Activated CD8-positive, alpha-beta memory T cell treated with anti-CD3 and anti-CD28 coated beads for 1 hour (primary cell): ENCODE measurements at places on chromosomes 7 and 10.

DNA sequence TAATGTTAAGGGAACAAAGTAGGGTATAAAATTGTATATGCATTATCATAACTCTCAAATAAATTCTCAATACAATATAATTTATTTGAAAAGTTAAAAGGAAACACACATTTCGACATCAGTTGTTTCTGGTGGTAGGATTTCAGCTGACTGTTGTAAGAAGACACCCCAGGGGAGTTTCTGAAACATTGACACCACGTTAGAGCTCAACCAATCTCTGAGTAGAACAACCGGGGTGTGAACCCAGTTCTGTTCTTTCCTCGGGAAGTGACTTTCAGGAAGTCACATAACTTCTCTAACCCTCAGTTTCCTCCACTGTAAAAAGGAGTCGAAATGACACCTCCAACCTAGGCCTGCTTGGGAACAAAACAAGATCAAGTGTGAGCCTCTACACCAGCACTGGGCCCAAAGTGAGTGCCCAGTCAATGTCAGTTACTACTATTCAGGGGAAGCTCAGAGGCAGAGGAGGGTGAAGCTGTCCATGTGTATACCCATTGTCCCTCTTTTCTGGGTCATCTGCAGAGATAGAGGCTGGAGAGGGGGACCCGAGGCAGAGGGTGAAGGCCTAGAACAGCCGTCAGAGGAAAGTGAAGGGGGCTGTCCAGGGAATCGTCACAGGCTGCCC is 67.1 kb downstream of the AOAH start:
- no peak for DNase-seq

DNA sequence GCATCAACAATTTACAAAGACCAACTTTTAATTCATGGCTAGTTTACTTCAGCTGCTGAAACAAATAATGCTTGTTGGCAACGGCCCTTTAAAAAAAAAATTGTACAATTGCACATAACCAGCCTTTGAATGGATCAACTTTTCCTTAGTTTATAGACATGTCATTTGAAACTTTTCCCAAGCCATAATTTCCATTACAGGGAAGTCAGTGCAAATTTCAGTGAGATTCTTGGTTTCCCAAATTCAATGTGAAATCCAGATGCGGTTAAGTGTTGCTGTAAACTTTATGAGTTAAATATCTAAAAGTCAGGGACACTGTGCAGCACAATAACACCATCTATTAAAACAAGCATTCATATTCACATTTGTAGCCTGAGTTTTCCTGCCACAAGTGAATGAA is 182.2 kb downstream of the JAZF1 start:
- no peak for DNase-seq

DNA sequence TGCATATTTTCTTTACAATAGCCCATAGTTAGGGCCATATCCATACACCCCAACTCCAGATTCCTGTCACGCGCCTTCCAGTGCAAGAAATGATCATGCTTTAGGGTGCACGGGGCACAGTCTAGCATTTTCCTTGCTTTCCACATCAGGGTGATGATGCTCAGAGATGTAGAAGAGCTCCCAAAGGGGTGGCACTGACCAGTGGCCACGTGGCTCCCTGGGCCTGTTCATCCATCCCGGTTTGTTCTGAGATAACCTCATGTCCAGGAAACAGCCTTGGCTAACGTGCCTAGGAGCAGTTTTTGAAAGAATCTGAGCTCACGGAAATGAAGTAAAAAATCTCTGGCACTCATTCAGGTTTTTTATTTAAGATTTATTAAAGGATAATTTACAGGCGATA is 139.3 kb downstream of the GALNT17 start:
- no peak for DNase-seq

DNA sequence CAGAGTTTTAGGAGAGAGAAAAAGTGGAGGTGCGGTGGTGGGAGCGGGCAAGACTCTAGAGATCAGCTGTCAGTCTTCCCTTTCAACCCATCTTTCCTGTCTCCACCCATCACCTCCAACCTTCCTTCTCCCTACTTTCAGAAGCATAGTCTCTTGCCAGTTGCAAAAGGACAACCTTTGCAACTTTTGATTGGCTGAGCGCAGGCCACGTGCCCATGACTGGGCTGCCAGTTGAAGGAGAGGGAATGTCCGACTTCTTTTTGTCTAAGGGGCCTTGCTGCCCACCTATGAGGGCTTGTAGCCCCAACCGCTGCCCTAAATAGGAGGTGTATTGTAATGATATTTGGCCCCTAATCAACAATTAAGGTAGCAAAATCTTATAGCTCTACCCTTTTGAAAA is 12.6 kb downstream of the CYP26A1 start:
- no peak for DNase-seq

DNA sequence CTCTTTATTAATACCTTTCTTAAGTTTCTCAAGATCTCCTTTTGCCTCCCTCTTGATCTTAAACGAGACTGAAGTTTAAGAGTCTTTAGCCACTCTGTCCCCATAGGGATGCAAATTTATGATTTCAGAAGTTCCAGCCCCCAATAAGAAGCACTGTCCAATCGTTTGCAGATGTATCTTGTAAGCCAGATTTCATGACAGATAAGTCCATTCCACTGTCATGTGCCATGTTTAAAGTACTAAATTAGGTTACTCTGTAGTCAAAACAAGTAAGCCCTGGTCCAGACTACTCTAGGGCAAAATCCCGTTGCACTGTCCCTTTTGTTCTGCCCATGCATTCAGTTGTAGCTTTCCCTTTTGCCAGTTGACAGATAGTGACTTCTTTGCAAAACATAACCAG is 157.2 kb upstream of the KAT6B start:
- no peak for DNase-seq

DNA sequence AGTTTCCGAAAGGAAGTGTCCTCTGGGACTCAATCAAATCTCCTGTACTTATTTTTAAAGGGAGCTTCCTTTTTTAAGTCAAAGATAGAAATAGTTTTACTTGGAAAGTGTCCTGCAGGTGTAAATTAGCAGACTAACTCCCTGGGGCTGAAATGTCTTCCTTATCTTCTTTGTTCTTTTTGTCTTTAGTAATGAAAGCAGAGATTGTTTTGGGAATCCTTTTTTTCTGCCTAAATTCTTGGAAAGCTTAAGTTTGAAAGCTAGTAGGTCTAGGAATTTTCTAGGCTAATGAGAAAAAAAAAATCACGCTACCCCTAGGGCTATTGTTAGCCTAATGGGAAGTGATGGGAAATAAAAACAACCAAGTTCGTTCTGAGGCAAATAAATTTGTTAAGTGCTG is 139.1 kb upstream of the CSTF2T start:
- no peak for DNase-seq

DNA sequence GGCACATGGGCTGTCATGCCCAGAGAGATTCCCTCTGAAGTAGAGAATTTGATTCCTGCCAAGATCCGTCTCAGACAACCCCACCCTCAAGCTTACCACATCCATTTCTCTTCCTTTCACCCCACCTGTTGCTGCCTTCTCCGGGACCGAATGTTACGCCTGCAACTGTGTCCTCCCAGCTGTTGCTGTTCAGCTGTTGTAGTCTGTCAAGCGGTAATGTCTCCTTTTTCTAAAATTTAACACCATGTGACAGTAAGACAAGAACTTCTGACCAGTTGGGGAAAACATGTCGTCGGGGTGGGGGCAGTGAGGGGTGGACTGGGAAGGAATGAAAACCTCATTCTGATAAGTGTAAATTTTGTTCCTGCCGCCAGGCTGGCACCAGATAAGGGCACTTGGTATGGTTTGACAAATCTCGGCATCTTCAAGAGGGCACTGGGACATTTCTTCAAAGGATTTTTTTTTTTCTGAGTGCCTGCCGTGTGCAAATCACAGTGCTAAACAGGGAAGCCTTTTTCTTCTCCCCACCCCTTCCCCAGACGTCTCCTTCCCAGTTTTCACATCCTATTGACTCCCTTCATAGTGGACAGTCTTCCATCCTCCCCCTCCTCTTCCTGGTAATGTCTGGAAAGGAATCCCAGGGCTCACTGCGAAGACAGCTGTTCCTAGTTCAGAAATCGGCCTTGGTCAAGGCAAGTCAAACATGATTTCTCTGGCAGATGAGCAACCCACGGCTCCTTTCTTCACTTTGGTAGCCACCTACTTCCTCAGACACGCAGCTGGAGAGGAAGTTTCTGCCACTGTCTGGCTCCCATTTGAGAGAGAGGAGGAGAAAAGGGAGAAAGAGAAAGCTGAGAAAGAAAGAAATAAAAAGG is 5.0 kb upstream of the CELF2 start:
- DNase-seq, result no peak

- DNase-seq, result no peak
These were observed 36.6 kb downstream of the POR start for GRCh38 chr7:75951506-75951905.

DNA sequence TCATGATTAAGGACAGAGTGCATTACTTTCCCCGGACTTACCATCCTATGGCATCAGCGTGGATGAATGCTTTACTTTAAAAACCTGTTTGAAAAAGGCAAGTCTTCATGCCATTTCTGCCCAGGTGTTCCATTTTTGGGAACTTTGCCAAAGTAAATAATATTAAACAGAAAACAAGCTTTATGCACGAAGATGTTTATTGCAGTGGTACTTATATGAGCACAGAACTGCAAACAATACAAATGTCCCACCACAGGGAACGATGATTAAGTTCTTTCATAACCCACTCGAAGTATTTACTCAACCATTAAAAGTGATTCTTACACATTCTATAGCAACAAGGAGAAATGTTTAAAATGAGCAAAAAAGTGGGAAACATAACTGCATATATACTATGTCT is 109.7 kb upstream of the GDF10 start:
- DNase-seq, result no peak

- no peak for DNase-seq
These were observed 151.5 kb downstream of the GRID1 start for GRCh38 chr10:86215046-86215445.

- DNase-seq, result no peak
These were observed 4.0 kb downstream of the VSTM4 start for GRCh38 chr10:49111320-49111698.

- no peak for DNase-seq
These were observed 3.5 kb upstream of the BPGM start for GRCh38 chr7:134643131-134643530.

DNA sequence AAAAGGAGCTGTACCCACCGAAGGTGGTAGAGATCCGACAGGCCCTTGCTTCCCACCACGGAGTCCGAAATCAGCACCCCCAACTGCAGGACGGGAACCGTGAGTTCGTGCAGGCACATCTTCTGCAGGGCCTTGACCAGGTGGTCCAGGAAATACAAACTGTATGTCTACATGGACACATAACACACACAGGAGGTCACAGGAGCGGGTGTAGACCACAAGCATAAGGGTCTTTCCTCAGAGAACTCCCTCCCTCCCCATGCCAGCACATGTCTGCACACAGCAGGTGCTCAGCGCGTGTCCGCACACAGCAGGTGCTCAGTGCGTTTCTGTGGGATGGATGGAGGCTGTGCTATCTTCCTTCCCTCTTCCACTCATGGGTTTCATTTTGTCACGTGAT is 69.7 kb downstream of the CFAP46 start:
- no peak for DNase-seq

DNA sequence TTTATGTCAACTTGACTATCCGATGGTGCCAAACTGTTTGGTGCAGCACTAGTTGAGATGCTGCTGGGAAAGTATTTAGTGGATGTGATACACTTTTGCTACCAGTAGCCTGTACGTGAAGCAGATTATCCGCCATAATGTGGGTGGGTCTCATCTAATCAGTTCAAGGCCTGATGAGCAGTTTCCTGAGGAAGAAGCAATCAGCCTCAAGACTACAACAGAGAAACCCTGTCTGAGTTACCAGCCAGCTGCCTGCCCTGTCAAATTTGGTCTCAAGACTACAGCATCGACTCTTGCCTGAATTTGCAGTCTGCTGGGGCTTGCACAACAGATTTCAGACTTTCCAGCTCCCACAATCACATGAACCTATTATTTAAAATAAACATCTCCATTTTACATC is 10.9 kb upstream of the RBP3 start:
- DNase-seq, result no peak

DNA sequence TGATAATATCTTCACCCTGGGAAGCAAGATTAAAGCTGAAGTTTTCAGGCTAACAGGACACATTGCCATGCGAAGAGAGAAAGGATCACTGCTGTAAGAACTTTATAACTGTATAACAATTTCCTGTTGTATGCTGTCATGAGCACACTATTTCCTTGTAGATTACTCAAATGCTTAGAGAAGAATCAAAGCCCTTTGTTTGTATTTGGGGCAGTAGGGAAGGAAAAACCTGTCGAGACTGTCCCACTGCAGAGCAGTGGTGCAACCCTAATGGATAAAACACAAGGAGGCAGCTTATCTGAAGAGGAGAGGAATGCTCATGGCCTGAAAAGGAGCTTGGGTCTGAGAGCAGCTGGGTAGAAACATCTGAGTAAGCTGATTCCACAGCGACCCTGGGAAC is 327.7 kb upstream of the NPSR1 start:
- no peak for DNase-seq

- no peak for DNase-seq
These were observed 451.0 kb upstream of the ADARB2 start for GRCh38 chr10:2188371-2188770.

DNA sequence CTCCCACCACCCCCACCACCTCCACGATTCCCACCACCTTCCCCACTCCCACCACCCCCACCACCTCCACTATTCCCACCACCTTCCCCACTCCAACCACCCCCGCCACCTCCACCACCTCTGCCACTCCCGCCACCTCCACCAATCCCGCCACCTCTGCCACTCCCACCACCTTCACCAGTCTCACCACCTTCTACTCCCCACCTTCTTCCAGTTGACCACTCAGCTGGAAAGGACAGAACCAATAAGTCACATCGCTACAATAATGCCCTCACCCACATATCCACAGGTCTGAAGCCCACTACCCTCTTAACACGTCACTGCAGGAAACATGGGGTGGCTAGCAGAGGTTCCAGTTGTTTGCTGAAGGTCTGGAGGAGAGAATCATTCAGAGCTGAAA is 93.5 kb upstream of the PAX2 start:
- DNase-seq, result no peak

GRCh38 chr7:30906014-30906413 is 5.6 kb upstream of the AQP1 start:
- DNase-seq, result no peak

- no peak for DNase-seq
These were observed 1.1 kb upstream of the PPP1R9A start for GRCh38 chr7:94906065-94906851.

DNA sequence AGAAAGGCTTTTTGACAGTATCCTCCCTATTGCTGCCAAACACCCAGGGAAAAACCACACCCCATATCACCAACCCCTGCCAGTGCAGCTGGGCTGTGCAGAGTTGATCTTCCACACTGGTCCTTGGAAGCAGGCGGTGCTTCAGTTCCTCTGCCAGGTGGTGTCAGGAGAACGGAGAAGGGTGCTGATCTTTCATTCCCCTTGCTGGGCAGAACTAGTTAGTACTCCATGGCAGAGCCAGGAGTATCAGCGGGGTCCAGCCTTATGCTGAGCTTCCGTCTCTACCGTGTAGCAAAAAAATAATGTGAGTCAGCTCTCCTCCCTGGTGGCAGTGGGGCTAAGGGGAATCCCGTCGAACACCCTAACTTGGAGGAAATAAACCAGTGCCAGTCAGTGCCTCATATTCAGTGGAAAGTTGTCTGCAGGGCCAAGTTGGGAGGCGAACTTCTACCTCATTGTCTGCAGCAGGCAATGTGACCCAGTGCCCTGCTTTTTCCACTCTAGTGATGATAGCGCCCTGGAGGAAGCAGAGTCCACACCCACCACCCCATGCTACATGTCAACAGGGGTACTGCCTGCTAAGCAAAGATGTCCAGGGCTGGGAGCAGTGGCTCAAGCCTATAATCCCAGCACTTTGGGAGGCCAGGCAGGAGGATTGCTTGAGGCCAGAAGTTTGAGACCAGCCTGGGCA is 175.4 kb downstream of the AUTS2 start:
- DNase-seq, result no peak
